ENCODE measurements at places on chromosomes 4 and X.

GRCh38 chrX:153184787-153185186 is 5.7 kb downstream of the MAGEA1 start:
- DNase-seq = no peak

DNA sequence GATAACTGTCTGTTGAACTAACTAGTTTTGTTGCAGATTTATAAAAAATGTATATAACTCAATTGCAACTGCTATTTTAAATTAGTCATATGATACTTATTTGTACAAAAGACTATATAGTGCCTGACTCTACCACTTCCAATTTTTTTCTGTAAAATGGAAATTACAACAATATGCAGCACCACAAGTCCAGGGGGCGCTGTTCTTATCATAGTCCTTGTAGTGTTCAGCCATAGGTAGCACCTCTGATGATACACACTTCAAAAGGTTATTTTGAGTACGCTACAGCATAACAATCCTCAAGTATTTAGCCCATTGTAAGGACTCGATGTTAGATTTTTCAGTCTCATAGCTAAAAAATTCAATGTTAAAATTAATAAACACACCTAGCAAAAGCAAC is 174.9 kb downstream of the CORIN start:
- DNase-seq = no peak

DNA sequence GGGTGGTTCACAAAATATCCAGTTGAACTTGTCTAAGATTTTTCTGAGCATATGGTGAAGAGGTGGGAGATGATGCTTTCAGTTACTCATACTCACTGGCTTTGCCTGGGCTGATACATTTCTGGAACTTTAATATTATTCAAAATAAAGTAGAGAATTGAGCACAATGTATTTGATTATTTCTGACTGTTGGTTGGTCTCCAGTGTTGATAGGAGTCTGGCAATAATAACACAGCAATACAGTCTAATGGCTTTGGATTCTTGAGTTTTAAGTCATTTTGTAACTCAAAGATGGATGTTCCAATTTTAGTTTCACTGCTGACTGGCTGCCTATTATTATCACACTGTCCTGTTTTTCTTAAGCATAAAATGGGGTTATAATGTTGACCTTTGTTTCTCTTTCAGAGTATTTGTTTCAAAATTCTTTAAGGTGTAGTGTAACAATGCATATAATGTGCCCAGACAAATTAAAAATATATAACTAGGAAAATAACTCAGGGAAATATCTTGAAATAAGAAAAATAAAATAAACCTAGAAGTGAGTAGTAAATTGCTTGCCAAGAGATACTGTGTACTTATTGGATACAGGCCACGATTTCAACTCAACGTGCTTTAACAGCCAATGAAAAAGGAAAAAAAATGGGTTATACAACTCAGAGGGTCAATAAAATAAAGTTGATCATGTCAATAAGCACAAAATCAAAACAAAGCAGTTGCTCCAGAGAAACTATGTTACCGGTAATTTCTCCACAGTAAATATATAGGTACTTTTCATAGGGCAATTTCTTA is 99.0 kb downstream of the ARSJ start:
- no peak for DNase-seq

GRCh38 chrX:9923357-9923756 is 43.8 kb upstream of the CLDN34 start:
- DNase-seq = no peak

GRCh38 chr4:113645771-113646441 is 115.6 kb downstream of the CAMK2D start:
- DNase-seq = no peak

DNA sequence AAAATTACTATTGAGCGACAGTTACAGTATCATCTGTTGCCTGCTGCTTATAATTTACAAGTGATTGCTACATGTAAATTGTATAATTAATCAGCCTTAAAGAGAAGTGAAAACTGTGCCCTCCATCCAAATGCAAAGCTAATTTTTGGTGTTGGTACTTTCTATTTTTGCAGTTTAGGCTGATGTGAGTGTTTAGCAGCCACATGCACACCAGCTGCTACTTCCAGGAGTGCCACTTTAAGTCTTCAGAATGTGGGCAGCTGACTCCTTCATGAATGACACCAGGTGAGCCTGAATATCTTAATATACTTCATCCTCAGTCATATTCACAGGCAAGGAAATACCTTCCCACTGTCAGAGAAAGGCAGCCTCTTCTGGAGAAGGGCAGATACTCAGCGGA is 149.8 kb upstream of the RASGEF1B start:
- no peak for DNase-seq

DNA sequence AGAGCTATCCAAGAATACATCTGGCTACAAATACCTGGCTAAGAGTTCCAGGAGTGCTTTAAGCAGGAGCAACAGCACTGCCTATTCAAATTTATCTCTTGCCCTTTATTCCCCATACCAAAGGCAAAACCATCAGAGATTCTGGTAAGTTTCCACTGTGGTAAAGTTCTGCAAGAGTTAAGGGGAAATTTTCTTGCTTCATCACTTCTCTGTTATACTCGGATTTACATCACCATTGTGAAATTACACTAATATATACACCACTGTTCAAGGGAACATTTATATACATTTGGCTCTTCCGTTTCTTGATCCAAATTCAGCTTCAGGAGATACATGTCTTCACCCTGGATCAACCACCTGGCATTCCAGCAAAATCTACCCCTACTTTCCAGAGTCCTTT is 70.8 kb upstream of the PTPN13 start:
- DNase-seq = no peak

- DNase-seq = no peak
Observed at GRCh38 chr4:69951602-69952001, 13.9 kb downstream of the CSN2 start.

DNA sequence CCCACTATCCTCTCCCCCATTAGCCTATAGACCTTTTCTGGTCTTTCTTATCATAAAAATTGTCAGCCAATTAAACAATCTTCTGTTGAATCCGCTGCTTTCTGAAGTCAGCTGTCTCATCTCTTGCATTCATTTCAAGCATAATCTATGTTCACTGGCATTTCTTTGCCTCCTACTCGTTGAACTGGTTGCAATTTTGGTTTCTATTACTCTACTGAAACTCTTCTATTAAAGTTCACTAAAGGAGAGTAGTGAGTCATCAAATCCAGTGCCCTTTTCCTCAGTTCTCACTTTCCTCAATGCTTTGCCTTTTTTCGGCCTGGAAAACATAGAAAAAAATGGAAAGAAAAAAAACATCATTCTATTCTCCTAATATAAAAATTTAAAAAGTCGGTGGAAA is 23.9 kb upstream of the CXCL13 start:
- no peak for DNase-seq

- no peak for DNase-seq
Observed at GRCh38 chr4:121784401-121784800, 16.7 kb upstream of the EXOSC9 start.

- no peak for DNase-seq
Observed at GRCh38 chr4:48012824-48013223, 3.7 kb downstream of the CNGA1 start.

DNA sequence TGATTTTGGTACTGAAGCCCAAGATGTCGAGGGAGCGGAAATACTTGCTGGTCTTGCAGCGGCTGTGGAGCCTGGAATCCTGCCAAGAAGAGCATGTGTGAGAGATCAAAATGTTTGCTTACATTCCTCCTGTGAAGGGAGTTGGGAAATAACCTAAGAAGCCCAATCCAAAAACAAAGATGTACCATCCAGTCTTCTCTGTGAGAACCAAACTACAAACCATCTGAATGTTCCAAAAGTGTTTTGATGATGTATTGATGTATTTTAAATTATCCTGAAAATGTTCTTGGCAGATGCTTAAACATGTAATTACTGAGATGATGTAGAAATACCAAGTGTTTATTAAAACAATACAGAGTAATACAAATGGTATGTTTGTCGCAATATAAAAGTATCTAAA is 10.1 kb upstream of the ADH1A start:
- no peak for DNase-seq

- no peak for DNase-seq
Observed at GRCh38 chrX:13815664-13816063, 1.2 kb downstream of the GPM6B start.

GRCh38 chrX:153381684-153382532 is 19.2 kb downstream of the PNMA6E start:
- peak; percentile 4 for DNase-seq

GRCh38 chr4:86058621-86059020 is 301.2 kb downstream of the MAPK10 start:
- DNase-seq = no peak

GRCh38 chrX:155962906-155963305 is 34.6 kb upstream of the IL9R start:
- no peak for DNase-seq

- DNase-seq = no peak
Observed at GRCh38 chr4:182575225-182575624, 332.0 kb downstream of the TENM3 start.

DNA sequence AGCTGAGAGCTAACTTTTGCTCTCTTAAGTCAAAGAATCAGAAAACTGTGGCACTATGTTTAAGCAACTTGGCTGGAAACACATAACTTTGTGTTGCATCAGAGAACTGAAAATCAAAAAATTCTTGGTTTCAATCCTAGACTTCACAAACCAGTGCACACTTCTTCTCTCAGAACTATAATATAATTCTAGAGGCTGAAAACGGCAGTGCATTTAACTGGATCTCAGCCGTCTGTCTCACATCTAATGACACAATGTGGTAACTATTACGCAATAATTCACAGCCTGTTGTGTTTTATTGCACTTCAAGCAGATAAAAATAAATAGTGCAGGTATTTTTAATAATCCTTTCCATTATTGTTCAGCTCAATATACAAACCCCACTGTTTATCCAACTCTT is 260.6 kb upstream of the DIAPH2 start:
- DNase-seq = no peak

DNA sequence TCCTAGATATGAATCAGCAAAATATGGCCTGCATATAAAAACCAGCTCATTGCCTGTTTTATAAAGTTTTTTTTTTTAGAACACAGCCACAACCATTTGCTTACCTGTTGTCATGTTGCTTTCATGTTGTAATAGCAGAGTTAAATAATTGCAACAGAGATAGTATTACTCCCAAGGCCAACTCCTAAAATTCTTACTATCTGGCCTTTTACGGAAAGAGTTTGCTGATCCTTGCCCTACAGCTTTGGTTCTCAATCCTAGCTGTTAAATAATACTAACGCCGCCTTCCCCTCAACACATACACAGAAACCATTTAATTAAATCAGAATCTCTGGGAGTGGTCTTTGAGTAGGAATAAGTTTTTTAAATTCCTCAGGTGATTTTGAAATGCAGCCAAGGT is 231.3 kb upstream of the TET2 start:
- no peak for DNase-seq

- DNase-seq = no peak
Observed at GRCh38 chr4:6097581-6097980, 79.3 kb upstream of the C4orf50 start.

DNA sequence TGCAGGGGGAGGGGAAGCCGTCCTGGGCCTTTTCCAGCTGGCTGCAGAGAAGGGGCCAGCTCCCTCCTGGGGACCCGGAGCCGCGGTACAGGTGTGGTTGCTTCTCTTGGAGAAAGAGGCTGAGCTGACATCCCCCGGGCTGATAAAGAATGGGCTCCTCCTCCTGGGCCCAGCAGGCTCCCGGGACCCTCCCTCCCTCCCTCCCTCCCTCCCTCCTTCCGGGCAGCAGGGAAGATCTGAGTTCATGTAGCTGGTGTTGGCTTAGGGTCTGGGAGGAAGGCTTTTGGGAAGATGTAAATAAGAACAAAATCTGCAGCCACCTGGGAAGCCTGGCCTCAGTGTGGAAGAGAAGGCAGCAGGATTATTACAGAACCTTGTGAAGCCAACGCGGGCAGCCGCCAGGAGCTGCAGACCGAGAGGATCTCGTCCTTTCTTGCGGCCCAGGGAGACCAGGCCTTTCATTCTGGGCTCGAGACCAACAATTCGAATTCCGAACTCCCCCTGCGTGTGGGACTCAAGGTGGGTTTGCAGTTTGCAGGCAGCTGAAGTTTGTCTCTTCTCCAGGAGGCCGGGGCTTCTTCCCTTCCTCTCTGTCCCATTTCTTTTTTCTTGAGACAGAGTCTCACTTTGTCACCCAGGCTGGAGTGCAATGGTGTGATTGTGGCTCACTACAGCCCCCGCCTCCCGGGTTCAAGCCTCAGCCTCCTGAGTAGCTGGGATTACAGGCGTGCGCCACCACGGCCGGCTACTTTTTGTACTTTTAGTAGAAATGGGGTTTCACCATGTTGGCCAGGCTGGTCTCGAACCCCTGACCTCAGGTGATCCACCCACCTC is at the start of gene PLCXD1:
Gene PLCXD1 (plus strand): TSS at position 216 of the 834 bp plus-strand sequence. CDS start 2,807 bp downstream, outside the sequence.
- DNase-seq = no peak

DNA sequence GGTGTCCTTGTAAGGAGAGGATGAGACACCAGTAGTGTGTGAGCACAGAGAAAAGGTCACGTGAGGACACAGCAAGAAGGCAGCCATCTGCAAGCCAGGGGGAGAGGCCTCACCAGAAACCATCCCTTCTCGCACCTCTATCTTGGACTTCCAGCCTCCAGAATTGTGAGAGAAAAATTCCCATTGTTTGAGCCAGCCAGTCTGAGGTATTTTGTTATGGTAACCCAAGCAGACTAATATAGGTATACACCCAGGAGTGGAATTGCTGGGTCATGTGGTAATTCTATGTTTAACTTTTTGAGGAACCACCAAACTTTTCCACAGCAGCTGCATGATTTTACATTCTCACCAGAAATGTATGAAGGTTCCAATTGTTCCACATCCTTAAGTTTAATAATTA is 25.6 kb downstream of the ZDHHC9 start:
- DNase-seq = no peak

DNA sequence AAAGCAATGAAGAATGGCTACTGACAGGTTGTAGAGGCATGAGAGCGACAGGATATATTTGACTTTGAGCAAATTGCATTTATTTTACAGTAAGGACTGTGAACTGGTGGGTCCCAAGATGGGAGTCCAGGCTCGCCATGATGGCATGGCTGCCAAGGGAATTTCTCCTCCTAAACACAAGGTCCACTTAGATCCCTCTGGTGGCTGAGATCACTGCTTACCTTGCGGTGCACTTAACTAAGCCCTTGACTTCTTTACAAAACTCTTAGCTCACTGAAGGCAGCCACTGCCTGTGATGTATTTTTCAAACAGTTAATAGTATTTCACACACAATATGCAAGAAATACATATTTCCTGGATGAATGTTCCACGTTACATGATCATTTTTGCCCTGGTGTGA is 50.3 kb upstream of the SORBS2 start:
- DNase-seq = no peak

DNA sequence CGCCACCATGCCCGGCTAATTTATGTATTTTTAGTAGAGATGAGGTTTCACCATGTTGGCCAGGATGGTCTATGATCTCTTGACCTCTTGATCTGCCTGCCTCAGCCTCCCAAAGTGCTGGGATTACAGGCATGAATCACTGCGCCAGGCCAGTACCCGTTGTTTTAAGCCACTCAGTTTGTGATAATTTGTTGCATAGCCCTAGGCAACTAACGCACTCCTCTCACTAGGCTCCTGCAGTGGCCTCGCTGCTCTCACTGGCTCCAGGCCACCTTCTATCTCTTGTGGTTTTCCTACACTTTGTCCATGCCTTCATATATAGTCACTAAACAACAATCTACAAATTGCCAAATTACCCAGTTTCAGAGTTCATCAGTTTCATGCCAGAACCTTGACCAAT is 58.1 kb downstream of the DCHS2 start:
- DNase-seq = no peak

All from hypothalamus (tissue), 51 donors.